Activated CD8-positive, alpha-beta T cell treated with anti-CD3 and anti-CD28 coated beads for 36 hours (primary cell): ENCODE measurements at places on chromosomes 11 and 22.

DNA sequence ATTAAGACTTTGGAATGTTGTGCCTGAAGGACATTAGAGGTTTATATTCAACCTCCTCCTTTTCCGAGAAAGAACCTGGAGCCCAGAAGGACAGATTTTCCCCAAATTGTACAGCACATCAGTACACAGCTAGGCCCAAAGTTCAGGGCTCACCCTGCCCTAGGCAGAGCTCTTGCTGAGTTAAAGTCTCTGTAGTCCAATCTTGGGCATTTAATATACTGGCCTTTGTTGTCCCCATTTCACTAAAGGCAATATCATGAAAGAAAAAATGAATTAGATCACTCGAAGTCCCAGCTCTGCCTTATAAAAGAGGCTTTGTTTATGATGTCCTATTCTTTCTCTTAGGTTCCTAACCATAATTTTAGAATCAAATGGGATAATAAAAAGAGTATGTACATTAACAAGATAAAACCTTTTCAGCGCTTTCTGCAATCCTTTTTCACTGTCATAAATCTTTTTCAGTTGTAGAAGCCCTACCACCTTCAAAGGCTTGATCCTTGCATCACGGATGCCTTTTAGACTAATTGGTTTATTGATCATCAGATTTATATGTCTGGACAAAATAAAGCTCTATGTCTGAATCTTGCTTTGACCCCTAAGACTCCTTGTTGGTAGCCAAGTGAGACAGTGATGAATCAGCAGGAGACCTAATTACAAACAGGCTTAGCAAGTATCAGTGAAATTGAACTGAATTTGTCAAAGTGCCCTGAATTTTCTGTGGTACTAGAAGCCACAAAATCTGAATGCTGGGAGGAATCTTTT, 39.8 kb downstream of the RELT start:
- DNase-seq = no peak

DNA sequence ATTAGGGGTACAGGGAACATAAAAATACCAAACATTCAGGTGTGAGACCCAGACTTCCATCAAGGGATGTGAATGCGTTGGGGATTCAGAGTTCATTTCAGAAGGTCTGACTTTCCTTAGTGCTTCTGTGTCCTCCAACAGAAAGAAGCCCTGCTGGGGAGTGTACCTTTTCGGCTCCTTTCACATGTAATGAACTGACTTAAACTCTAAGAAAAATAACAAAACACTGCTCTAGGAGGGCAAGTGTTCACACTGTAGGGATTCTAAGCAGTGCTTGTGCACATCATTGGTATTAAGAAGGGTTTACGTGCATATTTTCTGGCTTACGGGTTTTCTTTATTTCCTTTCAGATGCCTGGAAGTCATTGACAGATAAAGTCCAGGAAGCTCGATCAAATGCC, 15.7 kb upstream of the TTC36 start:
- DNase-seq = no peak

DNA sequence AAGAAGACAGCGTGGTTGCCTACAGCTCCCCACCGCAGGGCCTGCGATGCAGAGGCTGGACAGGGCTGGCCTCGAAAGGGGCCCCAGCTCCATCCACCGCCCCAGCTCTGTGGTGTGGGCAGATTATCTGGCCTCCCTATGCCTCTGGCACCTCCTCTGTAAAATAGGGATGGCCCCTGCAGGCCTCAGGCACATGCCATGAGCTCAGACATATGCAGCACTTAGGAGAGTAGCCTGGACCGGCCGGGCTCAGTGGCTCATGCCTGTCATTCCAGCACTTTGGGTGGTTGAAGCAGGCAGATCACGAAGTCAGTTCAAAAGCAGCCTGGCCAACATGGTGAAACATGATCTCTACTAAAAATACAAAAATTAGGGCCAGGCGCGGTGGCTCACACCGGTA, 7.4 kb downstream of the APOBEC3D start:
- DNase-seq = no peak

DNA sequence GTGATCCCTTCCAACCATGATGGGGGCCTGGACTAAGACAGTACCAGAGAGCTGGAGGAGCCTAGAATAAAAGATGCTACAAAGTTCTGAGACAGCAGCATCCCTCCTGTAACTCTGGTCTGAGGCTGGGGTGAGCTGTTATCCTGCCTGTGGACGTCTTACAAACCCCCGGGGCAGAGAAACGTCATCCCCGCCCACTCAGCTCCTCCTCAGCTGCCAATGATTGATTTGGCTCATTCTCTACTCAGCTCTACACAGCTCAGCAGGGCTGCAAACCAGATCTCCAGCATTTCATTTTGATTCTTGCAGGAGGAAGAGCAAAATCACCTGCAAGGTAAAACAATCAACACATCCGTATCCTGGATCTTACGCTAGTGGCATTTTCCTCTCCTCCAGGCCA, 55.5 kb downstream of the CSNK2A3 start:
- DNase-seq = peak; percentile 23

- no peak for DNase-seq
Observed at GRCh38 chr11:70371241-70371640, 27.1 kb upstream of the CTTN start.

- DNase-seq = no peak
Observed at GRCh38 chr11:34915136-34916014, 804 bp downstream of the APIP start.

GRCh38 chr11:119617340-119617713, 111.7 kb downstream of the NECTIN1 start:
- no peak for DNase-seq

DNA sequence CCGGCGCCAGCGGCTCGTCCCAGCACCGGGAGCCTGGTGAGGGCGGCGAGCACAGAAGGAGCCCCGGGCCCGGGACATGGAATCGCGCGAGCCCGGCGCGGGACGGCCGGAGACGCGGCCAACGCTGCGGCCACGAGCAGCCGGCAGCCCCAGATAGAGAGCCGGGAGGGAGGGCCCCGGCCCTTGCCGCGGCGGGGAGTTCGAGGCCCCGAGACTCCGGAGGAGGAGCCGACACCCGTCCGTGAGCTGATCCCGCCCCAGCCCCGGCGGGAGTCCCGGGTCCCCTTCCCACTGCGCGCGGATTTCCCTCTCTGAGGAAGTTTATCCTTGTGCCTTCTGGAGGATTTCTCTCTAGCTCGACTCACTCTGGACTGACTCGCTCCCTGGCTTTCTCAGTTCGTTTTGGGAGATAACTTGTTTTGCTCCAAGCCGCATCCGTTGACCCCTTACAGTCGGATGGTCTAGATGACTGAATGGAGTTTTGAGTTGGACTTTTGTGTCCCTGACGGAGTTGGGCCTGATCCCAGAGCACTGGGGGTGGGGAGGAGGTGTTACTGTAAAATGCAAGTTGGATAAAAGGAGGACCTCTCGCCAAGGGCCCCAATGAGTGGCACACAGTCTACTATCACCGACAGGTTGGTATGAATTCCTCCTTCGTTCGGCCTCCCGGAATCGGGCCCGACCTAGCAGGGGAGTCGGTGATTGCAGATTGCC, 585 bp downstream of the ARHGEF12 start:
- DNase-seq = peak; percentile 51

DNA sequence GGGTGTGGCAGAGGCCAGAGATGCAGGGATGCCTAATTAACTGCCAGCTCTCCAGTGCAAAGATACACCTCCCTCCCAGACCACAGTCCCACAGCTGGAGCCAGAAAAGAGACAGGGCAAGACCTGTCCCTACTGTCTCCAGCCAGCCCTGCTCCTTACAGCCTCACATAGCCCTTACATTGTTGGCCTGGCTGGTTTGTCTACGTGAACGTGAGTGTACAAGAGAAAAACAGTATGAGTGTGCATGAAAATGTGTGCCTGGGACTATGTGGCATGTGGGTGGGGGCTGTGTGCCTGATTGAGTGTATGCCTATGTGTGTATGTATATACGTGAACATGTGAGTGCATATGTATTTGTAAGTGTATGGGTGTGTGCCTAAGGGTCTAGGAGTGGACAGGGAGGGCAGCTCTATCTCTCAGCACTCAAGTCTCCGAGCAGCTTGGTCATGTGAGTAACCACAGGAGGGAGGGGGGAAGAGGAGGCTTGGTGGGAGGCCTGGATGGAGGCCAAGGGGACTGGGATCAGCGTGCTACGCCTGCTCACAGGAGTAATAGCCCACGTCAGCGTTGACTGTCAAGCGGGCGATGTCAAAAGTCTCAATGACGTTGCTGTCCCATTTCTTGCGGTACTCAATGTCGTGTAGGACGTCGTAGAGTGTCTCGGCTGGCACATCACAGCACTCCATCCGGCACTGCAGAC, 6.6 kb upstream of the ARAP1 start:
- no peak for DNase-seq

- DNase-seq = no peak
Observed at GRCh38 chr11:72856551-72857345, 42.5 kb downstream of the ATG16L2 start.

DNA sequence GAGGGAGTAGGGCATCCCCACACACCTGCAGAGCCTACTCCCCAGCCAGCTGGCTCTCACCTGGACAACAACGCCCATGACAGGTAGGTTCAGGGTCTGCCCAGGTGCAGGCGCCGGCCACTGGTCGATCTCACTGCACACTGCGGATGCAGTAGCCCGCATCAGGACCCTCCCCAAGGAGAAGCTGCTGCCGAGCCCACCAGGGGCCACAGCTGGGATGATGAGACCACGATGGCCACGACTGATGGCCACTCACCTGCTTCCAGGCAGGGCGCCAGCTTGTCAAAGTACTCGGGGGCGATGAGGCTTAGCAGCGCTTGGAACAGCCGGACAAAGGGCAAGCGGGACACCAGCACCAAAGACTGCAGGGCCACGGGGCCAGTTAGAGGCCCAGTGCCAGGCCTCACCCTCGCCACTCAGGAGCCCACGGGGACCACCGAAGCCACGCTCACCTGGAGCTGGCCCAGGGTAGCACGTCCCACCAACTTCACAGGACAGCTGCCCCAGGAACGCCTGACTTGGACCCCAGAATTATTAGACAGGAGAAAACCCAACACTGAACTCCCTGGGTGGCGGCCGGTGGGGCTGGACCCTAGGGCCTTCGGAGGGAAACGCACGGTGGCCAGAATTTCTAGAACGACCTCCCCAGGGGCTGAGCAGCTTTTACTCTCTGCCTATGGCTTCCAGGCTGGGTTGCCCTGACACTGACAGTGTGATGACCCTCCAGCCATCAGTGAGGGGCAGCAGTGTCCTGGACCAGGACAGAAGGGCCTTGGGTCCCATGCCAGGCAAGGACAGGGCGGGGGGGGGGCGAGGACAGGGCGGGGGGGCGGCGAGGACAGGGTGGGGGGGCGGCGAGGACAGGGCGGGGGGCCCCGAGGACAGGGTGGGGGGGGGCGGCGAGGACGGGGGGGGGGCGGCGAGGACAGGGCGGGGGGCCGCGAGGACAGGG, 8.9 kb upstream of the PLXNB2 start:
- DNase-seq = no peak

DNA sequence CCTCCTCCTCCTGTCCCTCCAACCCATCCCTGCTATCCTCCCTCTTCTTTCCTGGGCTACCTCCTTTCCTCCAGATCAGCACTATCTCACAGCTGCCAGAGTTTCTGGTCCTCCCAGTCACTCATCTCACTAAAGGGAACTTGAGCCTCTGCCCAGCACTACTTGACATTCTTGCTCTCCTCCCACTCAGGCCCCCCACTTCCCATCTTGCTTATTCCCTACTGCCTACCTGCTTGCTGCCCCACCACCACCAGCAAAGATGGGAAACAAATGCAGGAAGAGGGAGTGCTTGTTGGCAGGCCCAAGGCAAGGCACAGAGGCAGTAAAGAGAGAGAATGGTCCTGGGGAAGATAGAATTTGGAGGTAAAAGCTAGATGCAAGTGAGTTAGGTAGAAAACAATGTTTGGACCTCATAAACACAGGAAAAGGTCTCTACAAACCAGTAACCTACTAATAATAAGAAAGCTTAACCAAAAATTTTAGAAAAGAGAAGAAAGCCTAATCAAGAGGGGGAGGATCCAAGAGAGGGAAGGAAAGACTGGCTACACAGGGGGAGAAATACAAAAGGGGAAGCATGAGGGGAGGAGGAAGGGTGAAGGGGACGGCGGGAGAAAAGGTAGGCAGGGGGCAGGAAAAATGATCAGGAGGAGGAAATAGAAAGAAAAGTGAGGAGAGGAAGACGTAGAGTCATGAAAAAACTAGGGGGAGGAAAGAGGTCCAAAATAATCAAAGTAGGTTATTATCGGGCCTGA, 63.6 kb downstream of the PAK1 start:
- no peak for DNase-seq

DNA sequence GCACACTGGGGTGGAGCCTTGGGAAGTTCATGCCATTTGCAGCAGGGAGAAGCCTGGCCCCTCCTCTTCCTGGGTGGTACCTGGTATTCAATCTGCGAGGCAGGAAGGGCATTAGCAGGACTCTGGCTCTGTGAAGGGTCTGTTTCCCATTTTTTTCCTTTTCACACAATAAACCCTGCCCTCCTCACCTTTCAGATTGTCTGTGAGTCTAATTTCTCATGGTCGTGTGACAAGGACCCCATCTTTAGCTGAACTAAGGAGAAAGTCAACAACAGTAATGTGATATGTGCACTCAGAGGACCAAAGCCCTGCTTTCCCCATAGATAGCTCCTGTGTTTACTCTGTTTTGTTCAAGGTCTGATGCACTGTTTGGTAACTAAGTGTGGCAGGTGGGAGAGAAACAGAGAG, 26.6 kb upstream of the CASP4 start:
- DNase-seq = no peak

DNA sequence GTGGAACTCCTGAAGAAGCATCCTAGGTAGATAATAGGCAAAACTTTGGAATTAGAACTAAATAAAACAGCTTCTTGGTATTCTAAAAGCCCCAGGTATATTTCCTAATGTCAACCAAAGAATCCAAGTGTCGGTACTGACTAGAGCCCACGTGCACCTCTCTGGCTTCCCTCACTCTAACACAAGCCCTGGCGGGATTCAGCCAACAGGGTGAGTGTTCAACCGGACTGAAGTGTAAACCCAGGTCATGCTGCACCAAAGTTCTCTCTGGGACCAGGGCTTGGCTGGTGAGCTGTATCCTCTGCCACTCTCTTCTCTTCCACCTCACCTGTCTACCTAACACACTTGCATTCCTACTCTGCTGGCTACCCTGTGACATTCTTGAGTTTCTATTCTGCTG, 40.1 kb downstream of the USP28 start:
- no peak for DNase-seq

GRCh38 chr11:20561915-20562314, 37.5 kb upstream of the SLC6A5 start:
- no peak for DNase-seq

- DNase-seq = no peak
Observed at GRCh38 chr11:21653951-21654421, 538.9 kb upstream of the ANO5 start.

GRCh38 chr11:97364047-97364446, 974.2 kb downstream of the JRKL start:
- DNase-seq = no peak

DNA sequence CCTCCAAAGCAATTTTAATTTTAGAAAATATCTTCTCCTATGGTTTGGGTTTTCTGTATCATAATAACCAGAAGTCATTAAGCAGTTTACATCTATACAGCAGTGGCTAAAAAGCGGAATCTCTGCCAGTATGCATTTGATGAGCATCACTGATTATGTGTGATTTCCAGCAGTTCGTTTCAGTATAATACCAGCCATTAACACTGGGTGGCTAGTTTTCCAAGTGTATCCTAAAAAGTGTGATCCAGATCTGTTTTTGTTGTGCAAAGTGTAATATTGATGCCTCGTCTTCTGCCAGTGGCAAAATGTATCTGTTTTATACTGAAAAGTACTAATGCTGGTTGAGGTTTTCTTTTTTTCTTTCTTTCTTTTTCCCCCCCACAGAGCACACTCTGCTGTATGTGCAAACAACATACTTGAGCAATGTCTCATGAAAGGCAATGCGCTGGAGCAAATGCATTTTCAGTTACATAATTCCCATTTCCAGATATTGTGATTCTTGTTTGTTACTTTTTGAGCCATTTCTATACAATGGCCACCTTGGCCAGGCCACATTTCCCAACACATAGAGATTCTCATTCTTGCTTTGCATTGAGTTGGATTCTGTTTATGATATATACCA, 64.2 kb downstream of the SLC36A4 start:
- DNase-seq = no peak
